ENCODE measurements at places on chromosomes 16 and 17.

DNA sequence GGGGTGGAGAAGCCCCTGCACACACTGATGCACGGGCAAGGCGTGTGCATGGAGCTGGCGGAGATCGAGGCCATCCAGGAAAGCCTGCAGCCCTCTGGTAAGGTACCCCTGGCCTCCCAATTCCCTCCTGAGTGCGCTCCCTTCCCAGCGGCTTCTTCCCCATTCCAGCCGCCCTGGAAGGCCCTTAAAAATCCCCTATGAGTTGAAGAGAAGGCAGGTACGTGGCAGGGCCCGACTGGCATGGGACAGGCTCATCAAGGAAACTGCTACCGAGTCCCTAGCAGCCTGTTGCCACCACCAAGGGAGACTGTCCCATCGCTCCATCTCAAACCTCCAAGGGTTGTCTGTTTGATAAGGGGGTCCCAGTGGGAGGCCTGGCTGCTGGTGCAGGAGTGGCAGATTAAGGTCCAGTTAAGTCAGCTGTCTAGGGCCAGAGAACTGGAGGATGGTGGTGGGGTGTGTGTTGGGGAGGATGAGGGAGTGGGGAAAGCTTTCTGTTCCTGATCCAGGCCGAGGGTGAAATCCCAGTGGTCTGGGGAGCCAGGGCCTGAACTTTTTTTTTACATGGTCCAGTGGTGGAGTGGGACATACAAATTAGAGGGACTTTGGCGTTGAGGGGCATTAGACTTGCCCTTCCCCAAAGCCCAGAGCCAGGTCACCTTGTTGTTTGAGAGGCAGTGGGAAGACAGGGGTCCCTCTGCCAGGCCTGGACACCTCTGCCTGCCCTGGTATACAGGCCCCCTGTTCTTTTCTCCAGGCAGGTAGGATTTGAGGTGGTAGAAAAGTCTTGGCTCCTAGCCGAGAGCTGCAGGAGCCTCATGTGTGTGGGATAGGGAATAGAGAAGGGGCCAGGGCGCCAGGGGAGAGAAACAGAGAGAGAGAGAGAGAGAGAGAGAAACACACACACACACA lies 994 bp downstream of the IGFBP4 start:
- DNase-seq: no peak

DNA sequence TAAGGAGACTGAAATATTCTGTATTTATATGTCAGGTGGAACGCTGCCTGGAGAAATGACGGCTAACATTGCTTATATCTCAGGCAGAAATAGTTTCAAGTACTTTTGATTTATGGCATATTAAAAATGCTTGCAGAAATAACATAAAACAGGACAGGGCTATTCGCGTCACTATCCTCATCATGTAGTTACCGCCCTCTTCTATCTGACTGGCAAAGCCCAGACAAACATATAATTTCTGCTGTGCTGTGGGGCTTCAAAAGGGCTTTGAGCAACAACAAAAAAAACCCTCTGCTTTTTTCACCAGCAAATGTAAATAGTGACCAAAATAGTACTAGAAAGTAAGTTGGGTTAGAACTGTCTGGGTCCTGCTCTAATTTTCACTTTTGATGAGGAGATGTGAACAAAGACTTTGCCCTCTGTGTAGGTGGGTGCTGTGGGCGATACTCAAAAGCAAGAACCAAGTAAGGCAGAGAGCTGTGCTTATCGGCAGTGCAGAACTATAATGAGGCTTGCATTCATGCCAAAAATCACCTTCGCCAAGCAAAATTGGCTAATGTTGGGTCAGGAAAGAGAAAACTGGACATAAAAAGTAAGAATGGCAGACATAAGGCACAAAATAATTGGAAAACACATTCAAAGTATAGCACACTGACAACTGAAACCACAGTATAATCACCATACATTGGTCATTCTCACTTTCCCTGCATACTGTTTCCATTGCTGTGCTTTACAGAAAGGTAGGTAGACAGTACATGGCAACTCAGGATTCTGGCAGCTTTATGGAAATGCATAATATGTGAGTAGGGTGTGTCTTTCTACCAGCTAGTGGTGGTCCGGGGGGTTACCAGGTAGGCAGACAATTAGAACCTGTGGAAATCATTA lies 151.2 kb upstream of the AXIN2 start:
- H3K27ac ChIP-seq: no peak overlapping the region
- no peak overlapping the region for H3K4me3 ChIP-seq
- no peaks in the 10 kb centered on the region for H3K36me3 ChIP-seq
- H3K27me3 ChIP-seq: peaks cover 1% of the 10 kb centered on the region
- DNase-seq: no peak
- H3K4me1 ChIP-seq: no peaks in the 10 kb centered on the region

GRCh38 chr17:27384726-27385125 lies 71.5 kb upstream of the KSR1 start:
- no peak overlapping the region for H3K4me3 ChIP-seq
- DNase-seq: no peak
- H3K27me3 ChIP-seq: peaks cover 3% of the 10 kb centered on the region
- H3K36me3 ChIP-seq: no peaks in the 10 kb centered on the region
- H3K27ac ChIP-seq: no peak overlapping the region

GRCh38 chr17:47973541-47973940 lies 2.6 kb downstream of the CDK5RAP3 start:
- no peak overlapping the region for H3K4me3 ChIP-seq
- H3K4me1 ChIP-seq: peaks cover 14% of the 10 kb centered on the region
- no peak for DNase-seq
- H3K27ac ChIP-seq: no peak overlapping the region

Measured in memory B cell (primary cell).